ENCODE measurements at places on chromosomes 3 and 15.

DNA sequence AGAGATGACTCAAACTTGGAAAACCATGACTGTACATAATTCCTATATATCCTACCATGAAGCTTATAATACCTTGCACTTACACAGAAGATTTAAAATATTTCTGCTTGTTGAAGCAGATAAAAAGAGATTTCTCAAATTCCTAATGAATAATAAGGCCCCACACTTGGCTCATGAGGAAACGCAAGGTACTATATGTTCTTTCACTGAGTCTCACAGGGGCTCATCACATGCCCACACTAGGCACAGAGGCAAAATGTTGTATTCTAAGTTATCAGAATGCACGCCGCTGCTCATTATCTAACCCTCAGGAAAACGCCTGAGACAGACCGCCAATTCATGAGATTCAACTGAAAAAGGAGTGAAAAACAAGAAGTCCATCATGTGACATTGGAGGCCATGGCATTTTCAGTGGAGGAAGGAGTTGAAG lies 5.6 kb downstream of the MYO1E start:
- DNase-seq, result no peak

GRCh38 chr15:33649217-33649933 lies 318.9 kb upstream of the CHRM5 start:
- no peak for DNase-seq

DNA sequence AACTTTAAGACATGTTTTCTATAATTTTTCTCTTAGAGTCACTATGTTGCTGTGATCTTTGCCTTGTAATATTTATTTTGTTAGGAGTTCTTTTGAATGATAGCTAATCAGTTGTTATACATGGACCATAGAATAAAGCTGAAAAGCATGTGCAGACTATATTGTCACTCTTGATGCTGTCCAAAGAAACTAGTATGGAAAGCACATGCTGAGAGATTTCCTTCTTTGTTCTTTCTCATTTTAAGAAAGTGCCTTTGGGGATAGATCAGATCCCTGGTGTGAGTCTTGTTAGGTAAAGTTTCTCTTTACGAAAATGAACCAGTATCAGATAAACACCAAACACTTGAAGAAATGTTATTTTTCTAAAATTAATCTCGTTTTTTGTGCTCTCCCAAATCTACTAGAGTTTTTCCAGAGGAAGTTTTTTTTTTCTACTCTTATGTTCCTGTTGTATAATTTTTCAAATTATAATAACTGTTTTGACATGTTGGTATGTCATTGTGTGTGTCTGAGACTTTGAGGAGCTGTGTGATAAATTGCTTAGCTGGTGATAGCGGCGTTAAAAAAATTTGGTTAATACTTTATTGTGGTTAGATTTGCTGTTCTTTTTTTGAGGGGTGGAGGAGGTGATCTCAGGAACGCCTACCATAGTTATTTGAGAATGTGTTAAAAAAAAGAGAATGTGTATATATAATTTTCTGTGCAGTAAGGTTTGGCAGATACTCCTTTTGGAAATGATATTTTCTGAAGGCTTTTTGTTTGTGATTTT lies 2.2 kb downstream of the PIAS1 start:
- no peak for DNase-seq

- DNase-seq, result no peak
Observed at GRCh38 chr3:184414418-184415202, 34.8 kb downstream of the CHRD start.

DNA sequence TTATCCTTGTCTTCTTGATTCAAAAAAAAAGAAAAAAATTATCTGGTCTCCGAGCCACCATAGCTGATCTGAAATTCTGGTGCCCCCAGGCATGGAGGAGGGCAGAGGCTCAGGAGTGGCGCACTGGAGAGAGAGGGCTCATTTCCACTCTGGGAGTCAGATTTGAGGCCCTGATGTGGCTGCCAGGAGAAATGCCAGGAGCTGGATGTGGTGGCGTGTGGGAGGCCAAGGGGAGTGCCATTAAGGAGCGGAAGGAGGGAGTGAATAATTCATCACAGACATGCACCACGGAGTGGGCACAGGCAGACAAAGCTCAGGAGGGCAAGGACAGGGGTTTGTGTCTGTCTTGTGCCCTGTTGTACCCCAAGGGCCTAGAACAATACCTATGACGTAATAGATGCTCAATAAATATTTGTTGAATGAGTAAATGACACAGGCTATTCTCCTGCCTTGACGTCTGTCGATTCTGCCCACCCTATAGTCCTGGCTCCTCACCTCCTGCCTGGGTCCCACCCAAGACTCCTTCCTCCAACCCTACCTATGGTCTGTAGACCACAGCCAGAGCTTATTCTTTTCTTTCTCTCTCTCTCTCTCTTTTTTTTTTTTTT lies 12.0 kb upstream of the GRIP2 start:
- no peak for DNase-seq

DNA sequence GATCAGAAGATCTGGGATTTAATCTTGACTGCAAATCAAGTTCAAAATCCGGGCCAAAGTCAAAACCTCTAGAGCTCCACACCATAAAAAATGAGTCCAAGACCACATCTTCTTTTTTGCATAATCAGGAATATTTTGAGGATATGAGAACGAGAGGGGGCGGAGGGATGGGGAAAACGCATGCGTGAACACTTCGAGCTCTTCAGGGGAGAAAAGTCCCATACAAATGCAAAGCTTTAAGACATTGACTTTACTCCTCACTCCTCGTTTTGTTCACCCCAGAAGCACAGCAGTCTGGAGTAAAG lies 68.2 kb downstream of the SUMF1 start:
- no peak for DNase-seq

DNA sequence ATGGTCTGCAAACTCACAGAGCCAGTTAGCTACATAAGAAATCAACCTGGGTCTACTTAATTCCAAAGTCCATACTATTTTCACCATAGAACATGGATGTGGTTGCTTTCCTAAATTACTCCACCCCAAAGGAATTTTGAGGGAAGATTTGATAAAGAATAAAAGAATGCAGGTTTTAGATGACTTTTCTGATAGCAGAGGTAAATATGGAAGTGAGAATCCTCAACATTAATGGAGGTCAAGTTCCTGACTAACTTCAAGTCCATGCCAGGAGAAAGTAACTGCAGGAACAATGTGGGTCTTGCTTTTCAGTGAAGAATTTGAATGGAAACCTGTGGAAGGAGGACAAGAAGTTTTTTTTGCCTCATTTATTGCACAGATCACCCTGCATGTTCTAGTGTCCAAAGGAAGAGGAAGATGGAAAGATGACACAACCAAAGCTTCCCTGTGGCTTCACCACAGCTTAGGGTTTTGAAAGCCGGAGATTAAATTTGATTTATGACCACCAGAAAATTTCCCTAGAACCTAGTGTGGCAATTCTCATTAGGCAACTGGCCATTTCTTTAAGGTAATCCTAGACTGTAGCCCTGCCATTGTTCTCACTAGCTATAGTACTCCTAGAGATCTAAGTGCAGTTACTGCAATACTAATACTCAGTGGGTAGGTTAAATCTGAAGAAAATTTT lies 429.7 kb downstream of the RAP2B start:
- DNase-seq, result no peak

- no peak for DNase-seq
Observed at GRCh38 chr3:18295171-18295920, 129.8 kb downstream of the SATB1 start.

DNA sequence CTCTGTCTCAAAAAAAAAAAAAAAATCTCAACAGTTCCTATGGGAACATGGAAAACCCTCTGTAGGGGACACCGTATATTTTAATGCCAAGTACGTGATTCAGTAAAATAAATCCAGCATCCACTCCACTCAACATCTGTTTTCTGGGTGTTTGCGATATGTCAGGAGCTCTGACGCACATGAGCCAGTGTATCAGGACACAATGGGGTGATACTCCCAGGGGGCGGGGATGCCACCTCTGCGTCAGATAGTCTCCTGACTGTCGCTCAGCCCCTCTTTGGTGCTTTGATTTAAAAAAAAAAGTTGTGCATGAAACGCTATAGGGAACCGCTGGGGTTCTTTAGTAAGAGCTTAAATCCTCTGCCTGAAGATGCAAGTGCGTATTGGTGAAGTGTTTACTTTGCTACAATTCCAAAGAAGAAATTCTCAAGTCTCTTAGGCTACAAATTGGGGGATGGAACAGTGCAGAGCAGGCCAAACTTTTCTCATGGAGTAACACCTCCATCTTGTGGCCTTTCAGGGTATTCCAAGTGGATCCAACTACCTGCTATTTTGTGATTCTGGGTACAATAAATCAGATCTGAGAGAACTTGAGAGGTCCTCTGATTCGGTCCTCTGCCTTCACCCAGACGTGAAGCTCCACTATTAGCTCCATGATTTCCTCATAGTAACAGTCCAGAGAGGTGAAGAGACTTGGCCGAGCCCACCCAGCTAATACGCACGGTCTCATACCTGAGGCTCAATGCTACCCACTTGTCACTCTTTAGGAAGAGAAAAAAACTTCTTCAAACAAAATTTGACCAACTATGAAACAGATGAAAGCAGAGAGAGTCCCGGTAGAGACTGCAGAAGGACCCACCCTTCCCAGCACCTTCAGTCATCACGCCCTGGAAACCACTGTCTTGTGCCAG lies 9.3 kb upstream of the NR2E3 start:
- peak; percentile 59 for DNase-seq

GRCh38 chr15:49916998-49917397 lies 202.0 kb downstream of the ATP8B4 start:
- no peak for DNase-seq

DNA sequence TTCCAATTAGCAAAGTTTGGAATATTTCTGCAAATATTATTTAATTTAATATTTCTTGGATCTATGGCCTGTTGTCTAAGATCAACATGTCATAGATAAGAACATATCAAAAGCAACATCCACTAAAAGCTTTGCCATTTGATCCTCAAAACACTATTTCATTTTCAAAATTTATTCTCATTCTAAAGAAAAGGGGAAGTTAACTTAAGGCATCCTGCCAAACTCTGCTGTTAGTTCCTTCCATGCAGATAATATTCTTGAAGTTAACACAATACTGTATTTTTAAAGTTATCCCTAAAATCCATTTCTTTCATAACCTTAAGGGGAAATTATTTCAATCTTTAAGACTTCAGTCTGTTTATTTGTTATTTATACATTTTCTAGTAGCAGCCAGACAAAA lies 28.2 kb upstream of the GBE1 start:
- no peak for DNase-seq

- no peak for DNase-seq
Observed at GRCh38 chr3:58175437-58176184, 35.2 kb downstream of the DNASE1L3 start.

DNA sequence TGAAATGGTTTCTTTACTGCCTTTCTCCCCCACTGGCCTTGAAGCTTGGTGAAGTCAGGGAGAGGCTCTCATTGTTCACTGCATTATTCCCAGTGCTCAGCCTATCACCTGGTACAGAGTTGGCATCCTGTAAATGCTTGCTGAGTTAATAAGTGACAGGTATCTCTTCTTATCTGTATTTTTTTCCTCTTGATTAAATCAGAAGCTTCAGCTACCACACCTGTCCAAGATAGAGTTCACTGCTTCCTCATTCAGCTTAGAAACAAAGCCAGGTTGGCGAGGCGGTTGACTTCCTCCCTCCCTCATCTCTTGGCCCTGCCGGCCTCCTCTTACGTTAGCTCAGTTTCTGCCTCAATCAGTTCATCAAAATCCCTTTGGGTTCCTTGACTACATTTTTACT lies 142.8 kb downstream of the LIPC start:
- DNase-seq, result no peak

GRCh38 chr3:67624078-67624477 lies 30.3 kb downstream of the SUCLG2 start:
- no peak for DNase-seq

DNA sequence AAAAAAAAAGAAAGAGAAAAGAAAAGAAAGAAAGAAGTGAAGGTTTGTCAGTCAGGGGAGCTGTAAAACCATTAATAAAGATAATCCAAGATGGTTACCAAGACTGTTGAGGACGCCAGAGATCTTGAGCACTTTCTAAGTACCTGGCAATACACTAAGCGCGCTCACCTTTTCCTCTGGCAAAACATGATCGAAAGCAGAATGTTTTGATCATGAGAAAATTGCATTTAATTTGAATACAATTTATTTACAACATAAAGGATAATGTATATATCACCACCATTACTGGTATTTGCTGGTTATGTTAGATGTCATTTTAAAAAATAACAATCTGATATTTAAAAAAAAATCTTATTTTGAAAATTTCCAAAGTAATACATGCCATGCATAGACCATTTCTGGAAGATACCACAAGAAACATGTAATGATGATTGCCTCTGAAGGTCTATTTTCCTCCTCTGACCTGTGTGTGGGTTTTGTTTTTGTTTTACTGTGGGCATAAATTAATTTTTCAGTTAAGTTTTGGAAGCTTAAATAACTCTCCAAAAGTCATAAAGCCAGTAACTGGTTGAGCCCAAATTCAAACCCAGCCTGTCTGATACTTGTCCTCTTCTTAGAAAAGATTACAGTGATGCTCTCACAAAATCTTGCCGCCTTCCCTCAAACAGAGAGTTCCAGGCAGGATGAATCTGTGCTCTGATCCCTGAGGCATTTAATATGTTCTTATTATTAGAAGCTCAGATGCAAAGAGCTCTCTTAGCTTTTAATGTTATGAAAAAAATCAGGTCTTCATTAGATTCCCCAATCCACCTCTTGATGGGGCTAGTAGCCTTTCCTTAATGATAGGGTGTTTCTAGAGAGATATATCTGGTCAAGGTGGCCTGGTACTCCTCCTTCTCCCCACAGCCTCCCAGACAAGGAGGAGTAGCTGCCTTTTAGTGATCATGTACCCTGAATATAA lies 2.0 kb downstream of the B2M start:
- DNase-seq, result no peak

DNA sequence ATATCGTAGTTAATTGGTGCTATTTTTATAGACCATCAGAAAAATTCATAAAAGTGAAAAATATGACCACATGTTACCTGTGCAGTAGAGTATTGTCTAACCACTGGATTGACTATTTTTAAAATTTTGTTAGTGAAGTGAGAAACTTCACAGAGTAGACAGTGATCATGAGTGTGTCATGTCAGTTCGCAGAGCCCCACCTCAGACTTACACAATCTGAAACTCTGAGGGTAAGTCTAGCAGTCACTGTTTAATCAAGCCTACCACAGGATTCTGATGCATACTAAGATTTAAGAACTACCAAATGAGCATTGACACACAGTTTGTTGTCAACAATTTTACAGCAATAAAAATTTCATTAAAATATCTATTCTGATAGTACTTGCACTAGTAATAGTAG lies 552.9 kb upstream of the SUCLG2 start:
- DNase-seq, result no peak

GRCh38 chr3:172530566-172530965 lies 7.3 kb upstream of the TNFSF10 start:
- DNase-seq, result no peak

GRCh38 chr3:184796551-184796950 lies 15.4 kb upstream of the VPS8 start:
- no peak for DNase-seq

DNA sequence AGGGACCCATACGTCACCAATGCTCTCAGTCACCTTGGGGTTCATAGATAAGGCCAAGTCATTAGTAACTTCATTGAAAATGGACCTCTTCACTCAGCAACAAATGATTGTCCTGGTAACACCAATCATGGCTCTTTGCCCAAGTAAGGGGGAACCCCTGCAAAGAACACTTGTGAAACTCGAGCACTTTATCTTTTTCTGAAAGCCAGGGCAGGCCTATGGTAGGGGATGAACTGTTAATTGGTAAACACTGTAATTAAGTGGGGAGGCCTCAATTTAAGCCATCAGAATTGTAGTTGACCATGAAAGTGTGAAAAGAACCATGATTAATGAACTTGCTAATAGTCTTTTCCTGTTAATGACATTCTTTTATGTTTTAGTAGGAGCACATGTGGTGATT lies 73.3 kb downstream of the ABHD5 start:
- no peak for DNase-seq

- no peak for DNase-seq
Observed at GRCh38 chr3:39254806-39255449, 24.9 kb downstream of the CX3CR1 start.

- DNase-seq, result no peak
Observed at GRCh38 chr15:86263230-86263629, 183.6 kb downstream of the AGBL1 start.
